ENCODE measurements at places on chromosomes 3 and 15.

DNA sequence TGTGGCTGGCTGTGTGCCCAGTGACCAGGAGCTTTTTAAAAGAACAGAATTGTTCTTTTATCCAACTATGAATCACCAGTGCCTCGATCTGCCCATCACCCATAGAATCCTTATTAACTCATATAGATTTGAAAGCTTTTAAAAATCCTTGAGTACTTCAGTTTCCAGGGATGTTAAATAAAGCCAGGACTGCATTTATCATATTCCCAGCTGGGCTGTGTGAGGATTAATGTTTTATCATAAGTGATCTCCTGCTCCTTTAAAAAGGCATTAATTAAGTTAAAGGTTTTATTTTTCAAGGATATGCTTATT is 234.0 kb downstream of the MYRIP start:
- no peak for DNase-seq

DNA sequence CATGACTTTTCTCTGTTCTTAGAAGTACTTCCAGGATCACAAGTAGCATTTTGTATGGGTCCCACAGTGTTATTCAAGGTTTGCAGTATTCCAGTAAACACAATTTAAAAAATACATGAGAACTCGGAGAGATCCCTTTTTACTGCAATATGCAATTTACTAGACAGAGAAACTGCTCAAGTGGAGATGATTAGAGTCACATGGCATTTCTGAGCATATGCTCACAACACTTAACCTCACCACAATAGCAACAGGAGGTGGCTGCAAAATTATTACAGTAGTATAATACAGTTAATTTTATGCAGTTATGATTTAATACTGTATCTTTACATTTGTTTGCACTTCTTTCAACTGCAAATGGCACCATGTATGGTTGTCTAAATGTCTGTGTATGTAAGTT is 87.5 kb downstream of the PIK3CB start:
- DNase-seq, result no peak

DNA sequence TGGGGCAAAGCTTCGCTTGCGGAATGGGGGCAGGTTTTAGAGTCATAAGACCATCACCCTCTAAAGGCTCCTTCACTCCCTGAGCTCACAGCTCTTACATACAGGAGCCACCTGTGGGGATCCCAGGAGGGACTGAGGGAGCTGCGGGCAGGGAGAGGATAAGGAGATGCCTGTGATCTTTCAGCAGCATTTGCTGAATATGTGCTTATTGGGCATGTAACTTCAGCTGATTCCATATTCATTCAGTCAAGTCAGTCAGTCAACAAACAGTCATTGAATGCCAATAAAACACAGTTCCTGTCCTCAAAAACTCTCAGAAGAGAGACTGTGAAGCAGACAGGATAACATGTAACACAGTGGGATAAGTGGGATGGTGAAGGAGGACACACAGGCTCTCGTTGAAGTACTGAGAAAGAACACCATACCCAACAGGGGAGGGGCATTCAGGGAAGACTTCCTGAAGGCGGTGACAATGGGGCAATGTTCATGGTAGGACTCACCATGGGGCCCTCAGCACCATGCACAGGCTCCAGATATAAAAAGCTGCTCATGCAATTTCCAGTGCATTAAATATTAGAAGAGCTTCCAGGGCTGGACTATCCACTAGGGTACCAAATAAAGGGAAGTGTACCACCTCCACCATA is 240.9 kb downstream of the UACA start:
- DNase-seq, result no peak

DNA sequence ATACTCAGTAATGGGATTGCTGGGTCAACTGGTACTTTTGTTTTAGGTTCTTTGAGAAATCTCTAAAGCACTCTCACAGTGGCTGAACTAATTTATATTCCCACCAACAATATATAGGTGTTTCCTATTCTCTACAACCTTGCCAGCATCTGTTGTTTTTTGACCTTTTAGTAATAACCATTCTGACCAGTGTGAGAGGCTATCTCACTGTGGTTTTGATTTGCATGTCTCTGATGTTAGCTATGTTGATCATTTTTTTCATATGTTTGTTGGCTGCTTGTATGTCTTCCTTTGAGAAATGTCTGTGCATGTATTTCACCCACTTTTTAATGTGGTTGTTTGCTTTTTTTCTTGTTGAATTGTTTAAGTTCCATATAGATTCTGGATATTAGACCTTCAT is 98.2 kb upstream of the DCBLD2 start:
- no peak for DNase-seq

- DNase-seq, result no peak
Observed at GRCh38 chr3:17911986-17912760, 169.7 kb upstream of the TBC1D5 start.

- DNase-seq, result no peak
Observed at GRCh38 chr3:160373655-160374054, 25.4 kb downstream of the IFT80 start.

DNA sequence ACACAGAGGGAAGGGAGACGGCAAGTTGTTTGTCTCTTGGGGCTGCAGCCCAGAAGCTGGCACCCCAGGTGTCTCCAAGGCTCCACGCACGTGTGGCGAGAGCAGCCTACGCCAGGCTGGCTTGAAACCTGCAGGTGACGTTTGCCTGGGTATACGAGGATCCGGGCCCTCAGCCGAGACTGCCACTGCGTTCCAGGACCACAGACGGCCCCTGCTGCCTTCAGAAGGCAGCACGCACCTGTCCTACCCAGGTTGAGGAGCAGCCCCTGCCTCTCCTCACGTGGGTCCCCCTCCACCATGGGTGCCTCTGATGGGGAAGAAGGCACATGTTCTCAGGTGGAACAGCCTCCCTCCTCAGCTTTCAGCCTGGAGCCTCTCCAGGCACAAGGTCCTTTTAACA is 75.3 kb upstream of the PRR20G start:
- DNase-seq, result no peak

DNA sequence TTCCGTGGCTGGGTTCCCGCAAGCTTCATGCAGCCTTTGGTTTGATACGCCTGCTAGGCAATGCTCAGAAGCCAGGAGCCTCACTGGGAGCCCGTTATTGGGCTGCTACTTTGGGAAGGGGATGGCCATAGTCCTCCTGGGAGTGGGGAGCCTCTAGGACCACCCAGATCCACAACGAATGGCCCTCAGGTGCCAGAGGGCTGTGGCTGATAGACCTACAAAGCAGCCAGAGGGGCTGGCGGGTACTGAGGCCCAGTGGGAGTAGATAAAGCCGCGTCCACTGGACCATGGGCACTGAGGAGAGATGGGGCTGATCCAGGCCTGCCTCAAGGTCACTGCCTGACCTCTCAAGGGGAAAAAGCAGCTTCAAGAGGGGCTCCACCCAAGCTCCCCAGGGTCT is 714 bp downstream of the GNAT1 start:
- no peak for DNase-seq

DNA sequence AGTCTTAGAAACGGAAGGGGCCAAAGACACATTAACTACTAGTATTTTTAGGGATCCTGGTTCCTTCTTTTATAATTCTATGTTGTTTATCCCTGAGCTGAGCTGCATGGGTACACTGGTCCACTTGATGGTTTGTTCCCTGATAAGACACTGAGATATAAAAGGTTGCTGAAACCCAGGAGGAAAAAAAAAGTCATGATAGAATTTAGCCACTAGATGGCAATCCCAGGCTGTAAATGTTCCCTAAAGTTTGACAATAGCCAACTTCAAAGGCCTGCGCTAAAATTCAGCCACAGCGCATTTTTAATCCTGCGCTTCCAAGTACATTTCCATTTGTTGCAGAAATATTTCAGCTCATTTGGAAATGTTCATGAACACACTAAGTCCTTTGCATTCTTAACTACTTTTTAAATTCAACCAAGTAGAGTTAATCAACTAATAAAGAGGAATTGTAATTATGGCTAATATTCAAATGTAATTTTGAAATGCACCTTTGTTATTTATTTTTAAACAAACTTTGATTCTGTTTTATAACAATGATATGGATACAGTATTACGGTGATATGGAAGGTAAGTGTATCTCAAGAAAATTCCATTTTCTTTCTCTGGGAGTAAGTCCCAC is 249.3 kb upstream of the FEZF2 start:
- DNase-seq, result peak; percentile 50

GRCh38 chr3:127233371-127233770 is 40.4 kb downstream of the PRR23E start:
- DNase-seq, result peak; percentile 49

GRCh38 chr3:160754371-160754854 is 1.6 kb upstream of the PPM1L start:
- peak; percentile 61 for DNase-seq

GRCh38 chr15:68213991-68214837 is 9.1 kb upstream of the CALML4 start:
- no peak for DNase-seq

DNA sequence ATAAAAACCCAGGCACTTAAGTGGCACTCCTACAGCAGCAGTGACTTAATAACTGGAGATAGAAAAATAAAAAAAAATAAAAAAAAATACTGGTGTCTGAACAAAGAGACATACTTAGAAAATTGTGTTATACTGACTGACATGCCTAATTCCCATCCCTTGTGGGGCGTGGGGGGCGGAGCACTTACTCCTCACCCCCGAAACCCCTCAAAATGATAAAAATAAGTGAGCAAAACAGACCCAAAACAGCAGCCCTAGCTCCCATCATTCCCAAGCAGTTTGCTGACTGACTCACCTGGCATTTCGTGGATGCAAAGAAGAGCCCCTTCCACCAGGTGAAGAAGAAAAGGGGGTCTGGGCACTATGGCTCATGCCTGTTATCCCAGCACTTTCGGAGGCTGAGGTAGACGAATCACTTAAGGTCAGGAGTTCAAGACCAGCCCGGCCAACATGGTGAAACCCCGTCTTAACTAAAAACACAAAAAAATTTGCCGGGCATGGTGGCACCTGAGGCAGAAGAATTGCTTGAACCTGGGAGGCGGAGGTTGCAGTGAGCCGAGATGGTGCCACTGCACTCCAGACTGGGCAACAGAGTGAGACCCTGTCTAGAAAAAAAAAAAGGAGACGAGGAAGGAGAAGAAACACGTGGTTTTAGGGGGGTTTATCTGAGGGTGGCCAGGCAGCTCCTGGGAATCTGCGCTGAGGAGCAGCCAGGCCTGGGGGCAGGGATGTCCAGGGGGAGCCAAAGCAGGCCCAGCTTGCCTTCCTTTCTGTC is 50.8 kb upstream of the BLM start:
- no peak for DNase-seq

DNA sequence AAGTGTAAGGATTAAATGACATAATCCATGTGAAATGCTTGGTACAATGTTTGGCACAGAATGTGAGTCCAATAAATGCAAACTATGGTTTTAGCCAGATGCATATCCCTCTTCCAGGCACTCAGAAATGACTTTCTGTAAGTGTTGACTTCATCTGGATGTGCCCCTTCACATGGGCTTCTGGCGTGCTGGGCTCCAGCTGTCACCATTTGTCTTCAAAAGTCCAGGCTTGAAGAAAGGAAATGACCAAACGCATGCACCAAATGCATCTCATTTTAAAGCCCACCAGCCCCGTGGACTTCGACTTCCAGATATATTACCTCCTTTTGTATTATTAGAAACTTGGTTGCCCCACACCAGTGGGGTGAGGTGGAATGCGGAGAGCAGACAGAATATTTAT is 23.7 kb downstream of the CRYGS start:
- DNase-seq, result no peak

- DNase-seq, result peak; percentile 78
Observed at GRCh38 chr15:68256675-68257450, 20.7 kb upstream of the FEM1B start.

GRCh38 chr3:123837858-123838257 is 46.3 kb downstream of the MYLK start:
- no peak for DNase-seq

DNA sequence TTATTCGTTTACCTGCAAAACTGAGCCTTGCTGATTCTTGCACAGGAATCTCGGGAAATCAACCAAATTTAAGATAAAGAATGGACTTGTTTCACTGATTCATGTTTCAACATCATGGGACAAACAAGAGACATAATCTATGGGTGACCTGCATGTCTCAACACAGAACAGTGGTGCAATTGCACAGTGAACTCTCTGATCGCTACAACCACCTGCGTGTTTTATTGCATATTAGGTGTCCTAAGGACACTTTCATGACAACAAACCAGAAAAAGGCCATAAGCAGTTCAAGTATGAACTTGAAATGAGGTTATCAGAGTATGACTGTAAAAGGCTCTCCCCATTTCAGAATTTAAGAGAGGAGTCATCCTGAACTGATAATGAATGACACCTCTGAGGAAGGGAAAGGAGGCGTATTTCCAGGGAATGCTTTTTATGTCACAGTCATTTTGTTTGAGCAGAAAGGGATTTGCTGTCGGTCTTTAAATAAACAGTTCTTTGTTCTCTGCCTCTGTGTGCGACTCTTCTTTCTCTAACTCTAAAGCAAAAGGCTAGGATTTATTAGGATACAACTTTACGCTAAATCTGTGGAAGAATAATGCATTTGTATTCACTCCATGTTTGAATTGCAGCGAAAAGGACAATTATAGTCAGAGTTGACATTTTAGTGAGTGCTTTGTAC is 167.2 kb downstream of the RBMS3 start:
- DNase-seq, result no peak

DNA sequence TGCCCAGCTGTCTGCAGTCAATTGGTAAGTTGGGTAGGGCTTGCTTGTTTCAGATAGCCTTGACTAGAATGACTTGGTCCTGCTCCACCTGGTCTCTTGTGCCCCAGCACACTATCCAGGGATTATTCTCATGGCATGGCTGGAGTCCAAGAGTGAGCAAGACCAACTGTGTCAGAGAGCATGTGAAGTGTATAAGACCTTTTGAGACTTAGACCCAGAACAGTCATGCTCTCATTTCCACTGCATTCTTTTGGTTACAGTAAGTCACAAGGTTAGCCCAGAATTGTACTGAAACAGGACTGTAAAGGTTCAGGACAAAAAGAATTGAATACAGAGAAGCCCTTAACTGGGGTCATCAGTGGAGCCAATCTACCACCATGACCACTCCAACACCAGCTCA is 650.8 kb upstream of the ADAMTS9 start:
- DNase-seq, result no peak

- DNase-seq, result no peak
Observed at GRCh38 chr15:52004806-52005205, 14.2 kb upstream of the MAPK6 start.

- no peak for DNase-seq
Observed at GRCh38 chr3:53180305-53181023, 19.5 kb downstream of the PRKCD start.

DNA sequence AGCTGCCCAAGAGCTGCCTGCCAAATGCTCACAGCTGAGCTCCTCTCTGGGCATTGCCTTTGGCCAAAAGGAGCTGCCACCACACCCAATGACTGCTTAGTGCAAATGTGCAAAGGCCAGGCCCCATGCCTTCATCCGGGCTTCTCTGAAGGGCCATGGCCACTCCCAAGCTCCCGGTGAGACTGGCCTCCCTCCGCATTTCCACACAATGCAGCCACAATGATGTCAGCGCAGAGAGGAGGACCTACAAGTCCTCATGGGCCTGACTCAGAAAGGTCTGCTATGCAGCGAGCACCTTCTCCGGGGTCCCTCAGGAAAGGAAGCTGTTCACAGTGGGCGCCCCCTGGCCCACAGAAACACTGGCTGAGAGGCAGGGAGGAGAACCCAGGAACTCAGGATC is 12.7 kb downstream of the OXTR start:
- no peak for DNase-seq

GRCh38 chr3:161555320-161555719 is 58.7 kb downstream of the OTOL1 start:
- no peak for DNase-seq

GRCh38 chr3:170644711-170645110 is 58.8 kb upstream of the SLC7A14 start:
- no peak for DNase-seq

All from renal cortex interstitium (tissue), 15 donors.